Stimulated activated CD8-positive, alpha-beta memory T cell treated with anti-CD3 and anti-CD28 coated beads, Interleukin-4, amount 100 ng/mL, for 4 hours (primary cell): ENCODE measurements at places on chromosomes 13 and 19.

DNA sequence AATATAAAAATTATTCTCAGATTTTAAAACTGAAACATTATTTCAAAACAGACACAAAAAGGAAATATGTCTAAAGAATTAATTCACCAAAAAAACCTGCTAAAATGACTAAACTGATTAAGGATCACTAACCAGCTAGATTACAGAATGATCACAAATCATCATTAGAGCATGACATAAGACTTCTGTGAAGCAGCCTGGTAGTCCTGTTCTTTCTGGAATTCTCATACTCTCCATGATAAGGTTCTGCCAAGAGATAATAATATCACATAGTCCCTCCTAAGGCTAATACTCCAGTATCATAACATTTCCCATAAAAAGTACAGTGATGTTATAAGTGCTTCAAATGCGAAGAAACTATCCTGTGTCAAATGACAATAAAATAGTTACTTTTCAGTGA lies 1814.9 kb downstream of the SLITRK5 start:
- DNase-seq, result no peak

DNA sequence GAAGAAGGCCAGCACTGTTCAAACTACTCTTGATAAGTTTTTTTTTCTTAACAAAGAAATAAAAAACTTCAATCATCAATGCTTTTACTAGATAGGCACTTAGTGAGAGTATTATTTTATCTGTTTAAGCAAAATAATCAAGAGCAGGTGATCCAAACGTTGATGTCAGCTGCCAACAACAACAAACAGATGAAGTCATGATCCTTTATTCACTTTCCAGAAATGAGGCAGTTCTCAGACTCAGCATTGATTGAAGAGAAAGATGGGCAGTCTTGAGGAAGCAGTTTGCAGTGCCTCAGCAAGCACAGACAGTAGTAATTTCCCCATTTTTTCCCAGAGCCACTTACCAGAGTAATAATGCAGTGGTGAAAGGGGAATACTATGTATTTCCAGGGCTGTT lies 38.4 kb upstream of the CSNK1A1L start:
- DNase-seq, result no peak

- DNase-seq, result no peak
Observed at GRCh38 chr13:71831716-71832115, 35.3 kb downstream of the DACH1 start.

DNA sequence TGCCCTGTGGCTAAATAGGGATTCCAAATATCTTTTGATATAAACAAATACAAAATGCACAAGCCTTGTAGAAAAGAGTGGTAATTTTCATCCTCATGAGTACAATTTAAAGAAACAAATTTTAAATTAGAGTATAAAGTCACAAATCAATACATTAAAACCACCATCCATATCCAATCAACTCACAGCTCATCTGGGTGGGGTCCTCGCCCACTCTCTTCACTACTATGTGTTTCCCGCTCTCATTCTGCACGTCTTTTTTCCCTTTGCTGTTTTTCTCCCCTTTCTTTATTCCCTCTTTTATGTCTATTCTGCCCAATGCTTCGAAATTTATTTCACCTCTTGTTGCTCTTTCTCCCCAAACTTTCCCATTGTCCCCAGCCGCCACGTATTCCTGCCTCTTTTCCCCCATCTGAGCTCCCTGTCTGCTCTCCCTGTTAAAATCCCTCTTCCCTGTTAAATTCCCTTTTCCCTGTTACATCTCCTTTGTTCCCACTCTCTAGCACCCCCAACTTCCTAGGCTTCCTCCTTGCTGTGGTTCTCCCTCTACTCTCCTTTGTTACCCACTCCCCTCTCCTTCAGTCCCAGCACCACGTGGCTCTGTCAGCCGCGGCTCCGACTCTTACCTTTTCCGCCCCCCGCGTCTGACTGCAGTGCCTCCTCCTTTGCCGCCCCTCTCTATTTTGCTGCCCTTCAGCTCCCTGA lies 1.3 kb downstream of the ZNF616 start:
- no peak for DNase-seq

GRCh38 chr13:20778311-20778710 lies 4.5 kb upstream of the EEF1AKMT1 start:
- no peak for DNase-seq

DNA sequence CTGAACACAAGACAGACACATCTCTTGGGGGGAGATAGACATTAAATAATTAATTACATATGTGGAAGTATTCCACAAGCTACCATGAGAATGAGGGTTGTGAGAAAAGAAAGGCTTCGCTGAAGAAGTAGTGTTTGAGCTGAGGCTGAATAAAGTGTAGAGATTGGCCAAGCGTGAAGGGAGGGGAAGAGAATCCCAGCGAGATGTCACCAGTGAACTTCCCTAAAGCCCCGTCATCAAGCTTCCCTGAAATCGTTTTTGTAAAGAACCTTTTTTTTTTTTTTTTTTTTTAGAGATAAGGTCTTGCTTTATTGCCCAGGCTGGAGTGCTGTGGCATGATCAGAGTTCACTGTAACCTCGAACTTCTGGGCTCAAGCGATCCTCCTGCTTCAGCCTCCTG lies 235.2 kb downstream of the KCNRG start:
- DNase-seq, result no peak

DNA sequence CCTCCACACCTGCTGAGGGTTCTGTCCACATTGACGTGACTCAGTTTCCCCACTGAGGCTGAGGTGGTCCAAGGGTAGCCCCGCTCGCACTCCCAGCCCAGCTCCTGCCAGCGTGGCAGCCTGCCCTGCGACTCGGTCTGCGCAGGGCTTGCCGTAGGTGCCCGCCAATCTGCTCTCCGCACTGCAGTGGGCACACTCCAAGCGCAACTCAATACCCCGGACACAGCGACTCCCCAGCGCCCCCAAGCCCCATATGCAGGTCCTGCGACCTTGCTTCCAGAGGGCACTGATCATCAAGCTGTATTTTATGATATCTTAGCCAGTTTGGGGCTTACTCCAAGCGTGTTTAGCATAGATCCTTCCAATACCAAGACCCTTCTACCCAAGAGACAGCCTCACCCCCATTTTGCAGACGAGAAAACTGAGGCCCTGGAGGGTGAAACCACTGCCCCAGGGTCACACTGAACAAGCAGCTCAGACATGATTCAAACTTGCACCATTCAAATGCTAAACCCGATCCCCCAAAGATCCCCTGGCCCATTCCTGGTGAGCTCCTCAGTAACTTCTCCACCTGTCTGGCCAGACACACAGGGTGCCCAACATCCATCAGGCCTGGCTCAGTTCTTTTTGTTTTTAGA lies 13.5 kb downstream of the PTPRS start:
- no peak for DNase-seq

- no peak for DNase-seq
Observed at GRCh38 chr13:49084961-49085360, 109.2 kb downstream of the FNDC3A start.

DNA sequence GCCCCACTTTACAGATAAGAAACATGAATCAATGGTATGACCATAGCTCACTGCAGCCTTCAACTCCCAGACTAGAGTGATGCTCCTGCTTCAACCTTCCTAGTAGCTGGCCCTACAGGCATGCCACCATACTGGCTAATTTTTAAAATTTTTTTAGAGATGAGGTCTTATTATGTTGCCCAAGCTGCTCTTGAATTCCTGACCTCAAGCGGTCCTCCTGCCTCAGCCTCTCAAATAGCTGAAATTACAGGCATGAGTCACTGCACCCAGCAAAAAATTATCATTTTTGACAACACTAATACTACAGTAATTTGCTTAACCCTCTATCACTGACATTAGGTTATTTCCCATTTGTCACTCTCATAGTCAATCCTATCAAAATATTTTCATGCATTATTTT lies 14.7 kb downstream of the CAB39L start:
- DNase-seq, result no peak

- no peak for DNase-seq
Observed at GRCh38 chr13:40779796-40780285, 8.9 kb upstream of the MRPS31 start.

DNA sequence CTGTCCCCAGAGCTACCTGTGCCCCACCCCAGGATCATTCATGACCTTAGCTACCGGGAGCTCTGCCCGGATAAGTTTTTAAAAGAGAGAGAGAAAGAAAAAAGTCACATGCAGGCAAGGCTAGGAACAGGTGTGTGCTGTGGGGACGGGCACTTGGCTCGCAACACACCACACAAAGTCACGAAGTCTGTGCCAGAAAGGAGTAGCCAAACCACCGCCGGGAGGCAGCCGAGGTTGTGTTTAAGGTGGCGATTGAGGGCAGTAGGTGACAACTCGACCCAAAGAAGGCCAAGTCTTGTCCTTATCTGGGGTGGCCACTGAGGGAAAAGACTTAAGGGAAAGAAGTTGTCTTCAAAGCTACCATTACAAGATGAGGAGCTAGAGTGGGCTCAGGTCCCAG lies 4.6 kb upstream of the TSHZ3 start:
- DNase-seq, result no peak

DNA sequence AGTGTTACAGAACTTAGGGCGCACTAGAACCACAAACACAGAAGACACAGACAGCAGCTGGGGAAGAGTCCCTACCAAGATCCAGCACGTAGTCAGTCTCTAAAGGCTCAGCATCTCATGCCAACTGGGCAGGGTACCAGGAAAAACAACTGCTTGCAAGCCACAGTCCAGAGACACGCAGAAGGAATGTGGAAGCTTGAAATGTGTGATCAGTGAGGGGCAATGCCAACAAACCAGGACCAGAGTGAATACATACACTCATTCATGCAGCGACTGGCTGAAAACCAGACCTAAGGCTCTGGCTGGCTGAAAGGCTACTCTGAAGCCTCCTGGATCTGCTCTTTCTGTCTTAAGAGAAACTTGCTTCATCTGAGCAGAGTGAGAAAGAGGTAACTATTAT lies 1484.8 kb downstream of the EFNB2 start:
- no peak for DNase-seq

- DNase-seq, result no peak
Observed at GRCh38 chr13:114106991-114107685, 25.3 kb downstream of the RASA3 start.

DNA sequence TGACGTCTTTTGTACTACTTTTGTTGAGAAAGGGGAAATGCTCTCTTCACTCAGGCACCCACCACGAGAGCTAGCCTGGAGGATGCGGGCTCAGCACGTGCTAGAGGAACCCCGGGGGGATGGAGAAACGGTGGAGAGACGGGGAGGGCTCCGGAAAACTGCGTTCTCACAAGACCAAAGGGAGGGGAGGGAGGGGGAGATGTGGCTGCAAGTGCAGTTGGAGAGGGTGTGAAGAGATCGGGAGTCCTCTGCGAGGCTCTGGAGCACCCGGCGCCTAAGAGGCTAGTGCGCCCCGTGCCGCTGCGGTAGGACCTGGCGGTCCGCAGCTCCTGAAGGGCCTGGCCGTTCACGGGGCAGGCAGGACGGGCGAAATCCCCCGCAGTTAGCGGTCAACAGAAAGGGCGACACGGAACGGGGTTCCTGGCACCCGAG lies 43.4 kb upstream of the XPO4 start:
- DNase-seq, result no peak

GRCh38 chr13:37070956-37071355 lies 11.5 kb upstream of the SUPT20H start:
- DNase-seq, result no peak

DNA sequence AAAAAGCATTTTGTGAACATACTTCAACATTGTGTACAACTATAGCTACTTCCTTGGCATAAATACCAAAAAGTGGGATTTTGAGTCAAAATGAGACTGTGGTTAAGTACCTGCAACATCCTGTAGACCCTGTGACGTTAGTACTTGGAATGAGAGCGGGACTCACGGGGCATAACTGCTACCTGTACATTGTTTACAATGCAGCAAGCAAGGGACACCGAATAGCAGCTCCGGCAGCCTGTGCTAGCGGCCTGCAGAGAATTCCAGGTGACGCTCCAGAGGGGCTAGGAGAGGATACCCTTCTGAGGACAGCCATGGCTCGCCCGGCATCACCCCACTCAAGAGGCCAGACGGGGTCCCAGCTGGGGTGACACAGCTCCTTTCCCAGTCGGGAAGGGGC lies 824 bp upstream of the ZNF331 start:
- DNase-seq, result no peak

GRCh38 chr13:109941951-109942350 lies 155.6 kb upstream of the IRS2 start:
- no peak for DNase-seq

- no peak for DNase-seq
Observed at GRCh38 chr19:18834644-18834984, 2.9 kb downstream of the UPF1 start.

GRCh38 chr13:110636701-110637201 lies 21.4 kb downstream of the NAXD start:
- DNase-seq, result no peak

GRCh38 chr13:104625201-104625600 lies 1559.0 kb upstream of the SLC10A2 start:
- DNase-seq, result no peak

DNA sequence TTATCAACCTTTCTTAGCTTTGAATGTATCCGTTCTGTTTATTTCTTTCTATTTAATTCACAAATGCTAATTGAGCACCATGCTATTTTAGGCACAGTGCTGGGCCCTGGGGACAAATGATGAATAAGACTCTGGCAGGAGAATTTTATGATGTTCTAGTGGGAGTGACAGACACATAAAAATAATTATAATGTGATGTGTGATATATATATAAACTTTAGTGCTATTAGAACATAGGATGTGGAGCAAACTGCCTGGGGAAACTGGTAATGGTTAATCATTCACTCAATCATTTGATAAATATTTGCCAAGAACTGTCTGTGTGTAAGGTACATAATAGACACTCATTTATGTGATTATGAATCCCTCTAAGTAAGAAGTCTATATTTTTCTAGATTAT lies 50.7 kb upstream of the FRY start:
- no peak for DNase-seq

GRCh38 chr19:36051236-36051635 lies 2.8 kb downstream of the THAP8 start:
- DNase-seq, result no peak

DNA sequence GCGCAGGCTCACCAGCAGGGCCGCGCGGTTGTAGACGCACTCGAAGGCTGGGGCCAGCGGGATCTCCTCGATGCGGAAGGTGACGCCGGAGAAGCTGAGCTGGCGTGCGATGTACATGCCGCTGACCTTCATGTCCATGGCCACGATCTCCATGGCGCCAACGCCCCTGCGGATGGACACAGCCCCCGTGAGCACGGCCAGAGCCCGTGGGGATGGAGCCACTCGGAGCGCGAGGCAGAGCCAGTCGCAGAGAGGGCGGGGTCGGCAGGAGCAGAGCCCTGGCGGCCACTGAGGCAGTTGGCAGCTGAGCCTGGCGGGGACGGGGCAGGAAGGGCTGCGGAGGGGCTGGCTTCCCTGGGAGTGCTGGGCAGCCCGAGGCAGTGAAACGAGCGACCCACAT lies 15.2 kb downstream of the GPX4 start:
- DNase-seq, result no peak

GRCh38 chr13:44104197-44104490 lies 224.4 kb downstream of the LACC1 start:
- DNase-seq, result no peak

DNA sequence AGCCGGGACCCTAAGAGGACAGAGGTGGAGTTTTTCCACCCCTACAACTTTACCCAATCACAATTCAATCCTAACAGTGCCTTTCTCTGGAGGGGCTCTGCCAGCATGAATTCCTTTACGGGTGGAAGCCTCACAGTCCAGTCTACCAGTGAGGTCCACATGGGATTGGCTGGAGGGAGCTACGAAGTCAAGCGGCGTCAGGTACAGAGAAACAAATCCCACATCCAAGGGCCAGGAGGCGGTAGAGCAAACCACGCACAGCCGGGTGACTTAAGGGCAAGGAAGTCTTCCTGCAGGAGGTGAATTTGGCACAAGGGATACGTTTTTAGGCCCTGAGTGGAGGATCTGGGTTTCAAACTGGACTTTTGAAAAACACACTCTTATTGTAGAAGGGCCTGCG lies 199.6 kb downstream of the UQCRFS1 start:
- DNase-seq, result no peak

GRCh38 chr13:82477436-82477835 lies 1404.8 kb downstream of the SLITRK1 start:
- no peak for DNase-seq
